Mucosa of gallbladder (tissue), 1 donor: ENCODE measurements at places on chromosomes 2 and 18. TPM values are rescaled to one million over a fixed set of nuclear protein-coding genes. Genes with fewer than 3 reads are reported as not detected.

DNA sequence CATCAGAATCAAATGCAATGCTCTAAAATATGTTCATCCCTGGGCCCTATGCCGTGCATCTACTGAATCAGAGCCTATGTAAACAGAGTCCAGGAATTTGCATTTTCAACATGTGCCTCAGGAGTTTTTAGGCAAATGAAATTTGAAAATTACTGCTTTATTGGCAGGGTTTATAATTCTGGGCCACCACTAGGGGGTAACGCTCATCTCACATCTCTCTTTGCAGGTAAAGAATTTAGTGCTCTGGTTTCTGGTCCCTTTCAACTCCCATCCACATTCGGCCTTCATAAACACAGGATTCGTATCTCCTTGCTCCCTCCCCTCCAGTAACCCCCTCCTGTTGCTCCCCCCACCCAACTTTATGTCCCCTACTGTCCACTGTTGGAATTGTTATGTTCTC, 49.3 kb downstream of the LYPD6B start:
- no peak for DNase-seq

DNA sequence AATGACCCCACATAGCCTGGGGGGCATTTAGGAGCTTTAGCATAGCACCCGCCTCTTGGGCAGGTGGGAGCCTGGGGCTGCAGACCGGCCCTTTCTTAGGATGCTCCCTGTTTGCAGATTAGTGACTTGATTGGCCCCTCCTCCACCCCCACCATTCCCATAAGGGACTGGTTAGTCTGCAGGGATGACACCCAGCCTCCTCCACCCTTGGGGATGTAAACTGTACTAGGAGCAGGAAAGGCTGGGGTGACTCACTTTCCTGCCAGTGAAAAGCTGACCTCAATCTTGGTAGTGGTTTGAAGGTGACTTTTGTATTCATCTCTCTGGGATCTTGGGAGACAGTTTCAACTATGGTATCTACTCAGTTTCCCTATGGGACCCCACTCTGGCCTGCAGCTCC, 24.2 kb downstream of the CTIF start:
- no peak for DNase-seq

DNA sequence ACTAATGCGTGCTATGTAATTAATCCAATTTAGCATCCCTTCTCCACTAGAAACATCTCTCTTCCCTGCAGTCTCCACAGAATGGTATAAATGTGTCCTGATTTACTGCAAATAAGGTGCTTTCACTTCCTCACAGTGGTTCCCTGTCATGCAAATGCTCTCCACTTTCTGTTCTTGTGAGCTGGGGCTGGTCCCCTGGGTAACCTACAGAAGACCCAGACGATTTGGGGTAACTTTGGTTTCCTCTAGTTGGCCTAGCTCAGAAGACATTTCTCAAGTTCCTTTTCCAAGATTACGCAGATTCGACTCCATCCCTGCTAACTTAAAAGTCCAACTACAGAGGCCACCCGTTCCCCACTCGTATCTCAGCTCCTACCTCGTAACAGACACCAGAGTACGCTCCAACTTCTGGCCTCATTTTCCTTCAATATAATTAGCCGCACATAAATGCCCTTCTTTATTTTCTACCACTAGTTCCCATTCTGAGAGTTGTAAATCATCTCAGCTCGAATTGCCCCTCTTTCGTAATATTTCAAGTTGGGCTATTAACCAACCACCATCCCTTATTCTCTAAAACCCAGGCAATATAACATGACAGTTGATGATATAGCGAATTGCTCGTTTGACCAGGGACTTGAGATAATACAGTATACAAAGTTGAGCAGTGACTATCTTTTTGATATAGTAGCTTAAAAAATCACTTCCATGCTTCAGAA, 28.8 kb upstream of the NEDD4L start:
- DNase-seq, result no peak

DNA sequence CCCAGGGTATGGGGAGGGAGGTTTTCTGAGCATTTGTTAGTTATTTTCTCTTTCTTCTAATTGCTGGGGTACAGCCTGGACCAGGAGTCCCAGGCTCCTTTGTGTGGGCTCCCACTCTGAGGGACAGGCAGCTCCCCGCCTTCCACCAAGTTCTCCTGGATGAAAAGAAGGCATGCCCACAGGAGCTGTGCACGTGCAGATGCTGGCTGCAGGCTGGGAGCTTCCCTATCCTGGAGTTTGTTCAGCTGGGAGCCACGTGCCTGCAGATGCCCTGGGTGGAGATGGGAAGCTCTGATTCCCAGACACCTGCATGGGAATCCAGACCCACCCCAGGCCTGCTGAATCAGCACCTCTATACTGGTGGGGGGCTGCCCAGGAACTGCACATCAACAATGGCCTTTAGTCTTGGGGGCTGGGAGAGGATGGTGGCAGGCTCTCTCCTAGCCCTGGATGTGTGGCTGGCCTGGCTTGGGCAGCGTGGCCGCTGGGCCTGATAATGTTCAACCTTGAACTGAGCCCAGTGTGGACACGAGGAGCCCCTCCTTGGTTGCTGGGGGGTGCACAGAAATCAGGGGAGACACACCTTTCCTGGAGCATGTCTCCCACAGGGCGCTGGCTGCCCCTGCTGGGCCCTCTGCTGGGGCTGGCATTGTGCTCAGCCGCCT, 233.6 kb upstream of the HS6ST1 start:
- no peak for DNase-seq

LAPTM4A gene
- total RNA-seq, result 274 TPM

PTCD3 gene
- total RNA-seq, result 64.0 TPM

DNA sequence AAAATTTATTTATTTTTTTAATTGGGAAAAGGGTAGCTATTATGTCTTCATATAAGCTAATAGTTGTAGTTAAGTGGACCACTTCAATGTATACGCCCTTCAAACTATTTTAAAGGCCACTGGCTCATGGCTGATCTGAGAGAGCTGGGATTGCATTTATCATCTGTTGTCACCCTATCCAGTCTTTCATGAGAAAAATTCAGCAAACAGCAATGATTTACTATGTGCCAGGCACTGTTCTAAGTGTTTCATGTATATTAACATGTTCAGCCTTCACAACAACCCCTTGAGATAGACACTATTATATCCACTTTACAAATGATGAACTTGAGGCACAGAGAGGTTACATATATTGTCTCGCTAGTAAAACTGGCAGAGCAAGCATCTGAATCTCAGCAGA, 66.1 kb upstream of the ZNF397 start:
- no peak for DNase-seq

DNA sequence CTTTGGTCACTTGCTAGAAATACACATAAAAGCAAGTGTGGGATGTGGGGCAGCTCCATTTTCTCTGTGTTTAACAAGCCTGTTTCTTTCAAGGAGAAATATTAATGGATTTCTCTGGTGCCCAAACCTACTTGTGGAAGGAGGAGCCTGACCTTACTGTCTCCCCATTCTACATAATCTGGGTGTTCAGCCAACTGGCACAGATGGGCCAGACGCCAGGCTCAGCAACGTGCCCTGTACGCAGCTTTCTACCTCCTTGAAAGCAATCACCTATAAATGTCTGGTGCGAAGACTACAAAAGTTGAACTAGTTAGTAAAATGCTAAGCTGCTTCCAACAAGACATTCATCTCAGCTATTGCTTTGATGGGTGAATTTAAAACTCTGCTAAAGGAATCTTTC, 33.2 kb upstream of the MYO3B start:
- DNase-seq, result no peak

CTAGE1 gene
- 0.06 TPM for total RNA-seq

DNA sequence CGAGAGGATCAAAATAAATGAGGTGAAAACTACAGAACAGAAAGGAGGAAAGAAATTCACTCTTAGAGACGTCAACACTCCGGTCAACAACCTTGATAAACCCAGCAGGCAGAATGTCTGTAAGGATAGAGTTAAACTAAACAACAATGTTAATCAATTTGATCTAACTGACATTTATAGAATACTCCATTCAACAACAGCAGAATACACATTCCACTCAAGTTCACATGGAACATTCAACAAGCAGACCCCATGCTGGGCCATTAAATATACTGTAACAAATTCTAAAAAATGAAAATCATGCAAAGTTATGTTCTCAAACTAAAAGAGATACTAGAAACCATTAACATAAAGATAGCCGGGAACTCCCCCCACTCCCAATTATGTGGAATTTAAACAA, 41.8 kb downstream of the FAM210A start:
- DNase-seq, result no peak

GRCh38 chr2:162734866-162735265, 103.7 kb downstream of the KCNH7 start:
- no peak for DNase-seq

DLGAP1 gene
- 105 TPM for total RNA-seq

- DNase-seq, result no peak
Observed at GRCh38 chr2:173028141-173028540, 47.5 kb upstream of the MAP3K20 start.

DNA sequence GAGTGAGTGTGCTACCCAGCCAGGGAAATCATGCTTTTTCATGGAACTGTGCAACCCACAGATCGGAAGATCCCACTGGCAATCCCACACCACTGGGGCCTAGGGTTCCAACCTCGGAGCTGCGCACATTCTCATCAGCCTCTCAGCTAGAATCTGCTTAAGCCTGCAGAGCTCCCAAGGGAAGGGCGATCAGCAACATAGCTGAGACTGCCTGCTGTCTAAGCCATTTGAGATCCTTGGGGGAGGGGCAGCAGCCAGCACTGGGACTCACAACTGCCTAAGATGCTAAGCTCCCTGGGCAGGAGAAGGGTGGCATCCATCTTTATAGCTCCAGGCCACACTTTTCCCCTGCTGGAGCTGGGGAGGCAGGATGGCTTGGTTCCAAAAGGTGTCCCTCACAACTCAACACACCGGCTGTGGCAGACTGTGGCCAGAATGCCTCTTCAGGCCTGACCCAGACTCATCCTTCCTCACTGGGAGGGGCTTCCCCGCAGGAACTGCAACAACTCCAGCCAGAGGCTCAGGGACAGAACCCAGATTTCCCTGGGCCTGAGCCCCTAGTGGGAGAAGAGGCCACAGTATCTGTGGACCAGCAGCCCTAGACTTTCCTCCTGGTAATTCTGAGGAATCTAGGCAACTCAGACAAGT, 1133.3 kb upstream of the PIK3C3 start:
- no peak for DNase-seq

GDF7 gene
- 2.5 TPM for total RNA-seq

UCN gene
- total RNA-seq, result 3.1 TPM

D2HGDH gene
- total RNA-seq, result 71.5 TPM

ANO7 gene
- total RNA-seq, result 2.7 TPM

- no peak for DNase-seq
Observed at GRCh38 chr18:36697905-36698304, 130.9 kb downstream of the TPGS2 start.

DNA sequence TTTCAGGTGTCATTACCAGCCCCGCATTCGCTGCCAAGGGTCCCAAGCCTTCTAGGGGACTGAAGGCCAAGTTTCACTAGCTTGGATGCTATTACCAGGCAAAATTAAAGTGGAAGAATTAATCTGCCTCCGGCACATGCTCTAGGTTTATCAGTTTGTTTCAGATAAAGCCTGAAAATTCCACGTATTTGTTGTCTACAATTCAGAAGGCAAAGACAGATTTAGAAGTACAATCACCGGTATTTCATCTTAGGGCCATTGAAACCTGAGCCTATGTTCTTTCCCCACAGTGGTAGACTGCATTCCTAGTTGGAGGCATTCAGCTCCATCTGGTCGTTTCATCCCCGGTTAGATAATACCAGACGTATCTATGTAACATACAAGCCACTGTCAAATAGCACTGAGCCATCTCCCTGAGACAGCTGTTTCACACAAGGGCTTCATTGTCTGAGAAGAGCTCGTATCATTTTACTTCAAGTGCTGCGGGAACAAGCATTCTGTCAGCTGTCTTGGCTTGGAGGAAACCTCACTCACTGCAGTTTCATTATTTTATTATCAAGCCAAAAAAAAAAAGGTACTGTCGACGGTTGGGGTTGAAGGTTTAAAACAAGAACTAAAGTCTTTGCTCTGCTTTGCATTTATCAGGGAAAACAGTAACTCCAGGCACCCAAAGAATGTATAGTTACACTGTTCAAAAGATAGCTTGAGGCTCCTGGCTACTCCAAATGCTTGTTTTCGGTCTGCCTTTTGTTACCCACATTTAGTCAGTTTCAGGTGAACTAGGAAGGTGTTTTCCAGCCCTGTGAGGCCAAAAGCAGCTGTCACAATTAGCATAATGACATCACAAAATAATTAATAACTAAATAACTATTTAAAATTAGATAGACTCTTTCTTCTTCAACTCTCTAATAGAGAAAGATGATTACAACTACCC, 76.7 kb downstream of the TGIF1 start:
- no peak for DNase-seq

DNA sequence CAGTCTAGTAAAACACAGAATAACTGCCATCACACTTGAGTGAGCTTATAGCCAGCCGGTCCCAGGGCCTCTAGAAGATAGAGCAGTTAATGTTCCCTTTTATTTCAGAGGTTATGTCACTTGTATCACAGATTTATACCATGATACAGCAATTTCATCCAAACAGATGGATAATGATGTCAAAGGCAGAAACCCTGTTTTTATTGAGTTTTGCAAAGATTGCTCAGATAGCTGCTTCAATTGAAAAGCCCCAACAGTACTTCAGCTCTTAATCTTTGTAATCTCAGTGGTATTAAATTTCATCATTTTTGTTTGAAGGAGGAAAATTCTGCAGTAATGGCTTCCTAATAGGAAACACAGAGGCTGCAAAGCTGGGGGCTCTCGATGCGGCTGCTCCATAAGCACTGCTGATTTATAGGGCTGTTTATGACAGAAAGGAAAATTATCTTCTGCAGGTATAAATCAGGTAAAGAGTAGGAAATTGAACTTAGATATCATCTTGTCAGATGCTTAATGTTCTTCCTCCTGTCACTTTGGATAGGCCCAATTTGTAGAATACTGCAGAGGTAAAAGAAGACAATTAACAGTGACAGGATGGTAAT, 112.3 kb downstream of the LNPK start:
- no peak for DNase-seq

DNA sequence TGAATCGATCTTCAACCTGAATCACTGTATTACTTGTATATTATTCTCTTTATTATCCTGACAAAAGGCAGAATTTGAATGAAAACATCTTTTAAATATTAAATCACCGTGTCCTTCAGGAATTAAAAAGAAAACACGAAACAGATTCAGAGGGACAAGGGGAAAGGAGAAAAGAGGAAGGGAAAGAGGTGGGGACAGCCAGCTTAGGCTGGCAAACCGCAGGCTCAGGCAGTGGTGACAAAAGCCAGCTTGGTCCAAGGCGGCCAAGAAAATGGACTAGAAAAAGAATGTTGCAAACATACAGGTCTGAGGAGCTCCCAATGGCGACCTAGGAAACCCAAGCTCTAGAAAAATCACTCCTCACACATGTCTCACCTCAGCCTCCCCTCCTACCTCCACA, 6.8 kb downstream of the B4GALT6 start:
- no peak for DNase-seq

ASIC4 gene
- total RNA-seq, result not detected

- no peak for DNase-seq
Observed at GRCh38 chr2:13401312-13401711, 684.6 kb downstream of the TRIB2 start.
